Stimulated activated CD8-positive, alpha-beta memory T cell treated with anti-CD3 and anti-CD28 coated beads, Interleukin-2, amount 100 ng/mL, for 1 hour (primary cell): ENCODE measurements at places on chromosomes 2 and 18.

- DNase-seq, result no peak
Observed at GRCh38 chr2:87403893-87404175, 344.1 kb upstream of the PLGLB2 start.

DNA sequence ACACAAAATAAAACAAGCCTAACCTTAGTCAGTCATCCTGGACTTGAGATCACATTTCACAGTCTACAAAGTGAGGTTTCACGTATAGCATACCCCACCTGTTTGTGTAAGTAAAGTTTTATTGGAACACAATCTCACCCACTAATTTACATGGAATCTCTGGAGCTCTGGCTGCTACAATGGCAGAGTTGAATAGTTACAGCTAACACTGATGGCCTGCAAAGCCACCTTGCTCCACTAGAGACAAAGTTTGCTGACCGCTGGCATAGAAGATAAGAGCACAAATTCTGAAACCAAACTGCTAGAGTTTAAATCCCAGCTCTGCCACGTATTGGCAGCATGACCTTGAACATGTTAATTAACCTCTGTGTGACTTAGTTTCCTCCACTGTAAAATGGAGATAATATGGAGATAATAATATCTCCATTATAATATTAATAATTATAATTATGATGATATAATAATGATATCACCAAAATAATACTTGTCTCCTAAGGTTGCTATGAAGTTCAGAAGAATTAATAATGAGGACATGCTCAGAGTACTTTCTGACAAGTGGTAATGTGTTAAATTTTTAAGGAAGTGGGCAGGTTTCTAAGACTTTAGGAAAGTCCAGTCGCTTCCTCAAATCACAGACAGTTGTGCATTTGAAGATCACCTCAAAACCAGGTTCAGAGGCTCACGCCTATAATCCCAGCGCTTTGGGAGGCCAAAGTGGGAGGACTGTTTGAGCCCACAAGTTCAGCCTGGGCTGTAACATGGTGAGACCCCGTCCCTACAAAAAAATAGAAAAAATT, 204.6 kb downstream of the SH3RF3 start:
- no peak for DNase-seq

GRCh38 chr2:20571644-20572215, 79.2 kb downstream of the HS1BP3 start:
- no peak for DNase-seq

GRCh38 chr2:86002375-86002774, 103.3 kb downstream of the POLR1A start:
- DNase-seq, result no peak

GRCh38 chr2:20273042-20273441, 48.1 kb upstream of the SDC1 start:
- no peak for DNase-seq

DNA sequence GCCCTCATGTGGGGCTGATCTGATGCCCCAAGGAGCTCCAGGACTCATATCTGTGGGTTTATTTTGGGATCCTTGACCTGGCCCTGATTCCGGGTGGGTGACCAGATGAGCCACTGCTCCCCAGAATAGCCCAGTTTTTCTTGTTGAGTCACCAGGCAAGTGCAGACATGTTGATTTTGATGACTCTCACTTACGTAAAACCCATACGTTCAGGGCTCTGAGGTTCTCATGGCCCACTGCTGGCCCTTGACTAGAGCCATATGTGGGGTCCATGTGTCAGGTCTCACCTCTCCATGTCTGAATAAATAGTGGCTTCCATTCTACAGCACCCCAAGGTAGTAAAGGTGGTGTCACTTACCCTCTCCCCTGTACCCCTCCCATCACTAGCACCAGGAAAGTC, 41.9 kb downstream of the CDC42EP3 start:
- no peak for DNase-seq

GRCh38 chr2:174009488-174010223, 44.5 kb upstream of the SP3 start:
- no peak for DNase-seq

DNA sequence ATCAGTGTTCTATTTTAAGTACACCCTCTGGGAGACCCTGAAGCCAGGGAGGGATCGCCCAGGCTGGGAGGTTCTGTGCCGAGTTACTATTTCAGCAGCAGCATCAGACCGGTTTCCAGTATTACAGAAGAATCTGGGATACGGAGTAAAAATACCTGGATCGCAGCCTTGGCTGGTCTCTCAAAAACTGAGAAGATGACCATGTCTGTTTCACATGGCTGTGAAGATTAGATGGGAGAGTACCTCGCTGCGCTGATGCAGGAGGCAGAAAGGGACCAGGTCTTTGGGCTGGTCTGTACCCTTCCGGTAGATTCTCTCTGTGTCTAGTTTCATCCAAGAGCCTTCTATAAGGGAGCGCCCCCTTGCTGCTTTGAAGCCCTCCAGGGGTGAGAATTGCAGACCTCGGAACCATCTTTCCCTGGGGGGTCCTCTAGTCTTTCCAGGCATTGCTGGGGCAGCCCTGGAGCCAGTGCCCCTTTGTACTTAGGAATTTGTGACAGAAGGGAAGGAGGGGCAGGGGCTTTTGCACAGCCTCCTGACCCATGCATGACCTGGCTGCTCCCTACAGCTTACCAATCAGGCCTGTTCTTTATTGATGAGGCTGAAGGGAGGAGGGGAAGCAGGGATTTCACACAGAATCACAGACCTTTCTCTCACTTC, 56.3 kb upstream of the MAPRE3 start:
- DNase-seq, result no peak

DNA sequence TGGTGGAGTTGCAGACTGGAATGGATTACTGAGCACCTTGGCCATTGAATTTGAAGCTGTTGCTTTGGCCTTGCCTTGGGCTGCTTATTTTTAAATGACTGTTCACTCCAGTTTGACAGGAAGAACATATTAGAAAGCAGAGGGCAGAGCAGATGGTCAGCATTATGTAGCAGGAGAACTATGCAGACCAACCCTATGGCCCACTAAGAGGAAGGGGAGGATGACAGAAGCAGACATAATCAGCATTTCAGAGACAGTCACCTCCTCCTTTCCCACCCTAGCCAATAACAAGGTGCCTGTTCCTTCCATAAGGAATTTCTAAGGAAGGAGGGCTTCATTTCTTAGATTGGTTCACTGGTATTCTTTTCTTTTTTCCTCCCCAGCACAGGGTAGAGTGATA, 2.4 kb downstream of the CHRNA1 start:
- no peak for DNase-seq

GRCh38 chr2:69026026-69026425, 13.0 kb downstream of the ANTXR1 start:
- no peak for DNase-seq

- no peak for DNase-seq
Observed at GRCh38 chr2:179856205-179856604, 5.2 kb downstream of the ZNF385B start.

GRCh38 chr2:186959486-186959885, 110.5 kb upstream of the ZSWIM2 start:
- DNase-seq, result no peak

DNA sequence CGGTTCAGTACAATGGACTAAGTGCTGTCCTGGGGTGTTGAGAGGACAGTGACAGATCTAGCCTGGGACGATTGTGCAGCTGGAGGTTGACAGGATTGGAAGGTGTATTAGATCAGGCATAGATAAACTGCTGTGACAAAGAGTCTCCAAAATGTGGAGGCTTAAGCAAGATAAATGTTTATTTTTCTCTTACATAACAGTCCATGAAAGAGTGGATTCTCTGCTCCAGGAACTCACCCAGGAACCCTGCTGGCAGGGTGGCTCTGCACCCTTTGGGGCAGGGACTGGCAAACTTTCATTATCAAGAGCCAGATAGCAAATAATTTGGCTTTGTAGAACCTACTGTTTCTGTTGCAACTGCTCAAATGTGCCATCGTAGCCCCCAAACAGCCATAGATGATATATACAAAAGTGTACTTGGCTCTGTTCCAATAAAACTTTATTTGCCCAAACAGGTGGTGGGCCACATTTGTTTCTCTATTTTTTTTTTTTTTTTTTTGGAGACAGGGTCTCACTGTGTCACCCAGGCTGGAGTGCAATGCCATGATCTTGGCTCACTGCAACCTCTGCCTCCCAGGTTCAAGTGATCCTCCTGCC, 9.7 kb downstream of the HRH4 start:
- no peak for DNase-seq

GRCh38 chr2:20091305-20091991, 40.0 kb upstream of the LAPTM4A start:
- no peak for DNase-seq

DNA sequence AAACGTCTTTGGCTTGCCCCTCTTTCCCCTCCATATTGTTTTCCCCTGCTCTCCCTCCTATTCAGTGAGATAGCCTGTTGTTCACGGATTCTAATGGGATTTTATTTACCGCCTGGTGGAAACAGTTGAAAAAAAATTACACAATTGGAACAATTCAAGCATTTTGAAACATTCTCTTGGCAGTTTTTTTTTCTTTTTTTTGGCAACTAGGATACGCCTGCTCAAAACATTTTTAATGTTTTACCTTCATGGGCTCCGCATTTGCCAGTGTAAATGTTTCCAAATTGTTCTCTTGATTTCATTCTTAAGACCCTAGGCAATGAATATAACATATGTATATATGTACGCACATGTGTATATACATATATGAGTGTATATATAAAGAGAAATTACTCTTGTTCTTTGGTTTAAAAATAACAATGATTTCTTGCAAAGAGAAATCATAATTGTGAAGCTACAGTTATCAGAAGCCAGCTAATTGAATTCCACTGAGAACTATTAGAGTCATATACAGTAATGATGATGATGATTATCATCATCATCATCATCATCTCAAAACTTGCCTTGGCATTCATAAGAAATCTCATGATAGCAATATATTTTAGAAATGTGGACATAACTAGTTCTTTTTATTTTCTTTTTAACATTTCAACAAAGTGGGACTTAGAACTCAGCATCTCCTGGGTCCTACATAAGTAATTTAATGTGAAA, 146.7 kb downstream of the LTBP1 start:
- DNase-seq, result no peak

DNA sequence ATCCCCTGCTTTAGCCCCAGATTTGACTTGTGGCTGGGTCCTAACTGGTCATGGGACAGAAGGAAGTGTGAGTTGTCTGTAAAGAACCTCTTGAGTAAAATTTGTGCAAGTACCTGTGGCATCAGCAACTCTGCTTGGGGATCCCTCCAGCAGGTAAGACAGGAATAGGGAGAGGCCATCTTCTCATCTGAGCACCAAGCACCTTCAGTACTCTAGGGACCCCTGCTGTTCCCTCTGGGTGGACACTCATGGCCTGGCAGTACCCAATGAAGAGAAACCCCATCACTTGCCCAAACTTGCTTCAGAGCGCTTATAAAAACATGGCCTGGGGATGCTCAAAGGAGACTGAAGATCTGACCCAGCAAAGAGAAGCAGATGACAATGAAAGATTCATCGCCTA, 297.8 kb downstream of the SP3 start:
- DNase-seq, result no peak

DNA sequence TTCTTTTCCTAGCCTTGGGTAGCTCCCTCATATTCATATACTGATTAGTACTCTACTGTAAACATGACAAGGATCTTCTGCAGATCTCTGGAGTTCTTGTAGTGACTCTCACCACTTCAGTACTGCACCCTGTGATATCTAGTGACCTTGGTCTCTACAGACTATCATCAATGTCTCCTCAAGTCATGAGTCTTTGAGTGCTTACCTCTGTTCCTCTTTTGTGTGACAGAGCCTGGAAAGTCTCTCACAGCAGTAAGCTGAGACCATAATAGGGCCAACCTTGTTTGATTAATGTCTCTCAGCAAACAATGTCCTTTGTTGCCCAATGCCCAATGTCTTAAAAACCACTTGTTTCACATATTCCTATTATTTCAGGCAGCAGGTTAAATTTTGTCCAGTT, 34.2 kb upstream of the BAZ2B start:
- no peak for DNase-seq

- DNase-seq, result no peak
Observed at GRCh38 chr2:30287857-30288513, 56.7 kb downstream of the LBH start.

GRCh38 chr2:30336978-30337841, 105.9 kb downstream of the LBH start:
- DNase-seq, result no peak

- no peak for DNase-seq
Observed at GRCh38 chr2:160940271-160940670, 220.0 kb upstream of the TANK start.

DNA sequence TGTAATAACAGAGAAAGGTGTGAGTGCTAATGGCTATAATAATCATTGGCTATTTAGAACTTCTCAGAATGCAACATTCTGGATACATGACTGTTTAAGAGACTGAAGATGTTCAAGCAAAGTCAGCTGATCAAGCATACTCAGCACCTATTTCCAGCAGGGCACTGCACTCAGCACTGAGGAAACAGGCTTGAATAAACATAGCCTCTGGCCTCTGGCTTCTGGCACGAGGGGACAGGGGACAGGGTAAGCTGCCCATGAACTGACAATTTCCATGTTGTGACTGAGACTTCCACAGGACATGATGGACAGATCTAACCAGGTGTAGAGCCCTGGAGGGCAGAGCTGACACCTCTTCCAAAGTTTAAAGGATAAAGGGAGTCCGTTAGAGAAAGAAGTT, 1.3 kb downstream of the MARCO start:
- DNase-seq, result no peak

- no peak for DNase-seq
Observed at GRCh38 chr18:50287028-50287440, 458 bp downstream of the CXXC1 start.

DNA sequence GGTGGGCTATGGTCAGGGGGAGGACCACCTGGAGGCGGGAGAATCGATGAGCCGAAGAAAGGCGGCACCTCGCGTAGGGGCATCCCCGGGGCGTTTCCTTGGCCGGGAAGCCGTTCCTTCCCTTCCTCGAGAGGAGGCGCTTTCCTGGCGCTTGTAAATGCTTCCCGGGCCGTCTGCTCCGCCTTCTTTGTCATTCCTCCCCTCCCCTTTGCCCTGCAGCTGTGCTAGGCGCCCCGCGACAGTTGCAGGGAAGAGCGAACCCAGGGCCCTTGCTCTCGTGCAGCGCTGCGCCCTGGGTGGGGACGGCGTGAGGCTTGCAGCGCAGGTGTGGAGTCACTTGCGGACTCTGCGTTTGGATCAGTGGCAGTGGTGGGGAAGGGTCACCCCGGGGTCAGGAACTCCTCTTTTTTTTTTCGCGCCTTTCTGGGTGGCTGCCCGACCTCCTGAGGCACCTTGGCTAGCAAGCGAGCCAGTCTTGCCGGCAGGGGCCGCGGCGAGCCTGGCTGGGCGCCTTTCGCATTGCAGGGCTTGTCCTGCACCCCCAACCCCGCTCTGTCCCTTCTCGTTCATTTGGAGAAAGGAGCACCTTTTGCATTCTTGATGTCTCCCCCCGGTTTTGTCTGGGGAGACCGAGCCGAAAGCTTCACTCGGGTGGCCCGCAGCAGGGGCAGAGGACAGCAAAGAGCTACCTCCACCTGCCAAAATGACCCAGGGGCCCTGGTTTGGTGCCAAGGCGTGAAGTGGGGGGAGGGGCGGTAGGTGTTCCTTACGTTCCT, 858 bp downstream of the KCNS3 start:
- DNase-seq, result no peak

DNA sequence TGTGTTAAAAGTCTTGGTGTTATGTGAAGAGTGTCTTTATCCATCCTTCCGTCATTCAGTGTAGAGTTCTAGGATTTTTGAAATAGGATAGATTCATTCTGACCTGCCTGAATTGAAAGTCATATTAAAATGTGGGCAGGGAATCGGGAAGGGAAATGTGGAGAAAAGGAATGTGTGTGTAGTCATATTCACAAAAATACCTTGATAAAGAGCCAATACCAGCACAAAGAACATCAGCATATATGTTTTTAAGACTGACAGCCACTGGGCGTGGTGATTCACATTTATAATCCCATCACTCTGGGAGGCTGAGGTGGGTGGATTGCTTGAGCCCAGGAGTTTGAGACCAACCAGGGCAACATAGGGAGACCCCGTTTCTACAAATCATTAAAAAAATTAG, 188.1 kb downstream of the CAMKMT start:
- no peak for DNase-seq
